ENCODE measurements at places on chromosomes 7 and 10.

GRCh38 chr10:6811153-6811552, 231.1 kb upstream of the PRKCQ start:
- no peak for DNase-seq

GRCh38 chr7:4470246-4470645, 211.8 kb upstream of the FOXK1 start:
- DNase-seq: no peak

- no peak for DNase-seq
These were observed 15.1 kb downstream of the TRUB1 start for GRCh38 chr10:114953047-114953446.

GRCh38 chr10:84243759-84244158, 1.1 kb upstream of the RGR start:
- no peak for DNase-seq

- no peak for DNase-seq
These were observed 130.3 kb downstream of the CD36 start for GRCh38 chr7:80768756-80769155.

DNA sequence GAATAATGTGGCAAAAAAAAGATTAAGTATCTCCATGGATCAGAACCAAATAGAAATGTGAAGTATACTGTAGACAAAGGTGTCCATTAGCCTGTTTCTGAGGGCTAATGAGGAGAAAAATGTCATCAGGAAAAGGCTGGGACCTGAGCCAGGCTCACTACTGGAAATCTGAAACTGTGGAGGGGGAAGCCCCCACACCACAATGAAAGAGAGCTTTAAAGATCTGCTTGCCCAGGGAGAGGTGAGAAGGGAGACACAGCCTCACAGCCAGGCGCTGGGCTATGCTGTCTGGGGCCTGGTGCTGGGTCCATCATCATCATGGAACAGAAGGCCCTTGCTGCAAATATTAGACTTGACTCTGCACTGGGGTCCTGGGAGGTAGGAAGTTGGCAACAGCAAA, 90.4 kb downstream of the OSBPL3 start:
- DNase-seq: no peak

DNA sequence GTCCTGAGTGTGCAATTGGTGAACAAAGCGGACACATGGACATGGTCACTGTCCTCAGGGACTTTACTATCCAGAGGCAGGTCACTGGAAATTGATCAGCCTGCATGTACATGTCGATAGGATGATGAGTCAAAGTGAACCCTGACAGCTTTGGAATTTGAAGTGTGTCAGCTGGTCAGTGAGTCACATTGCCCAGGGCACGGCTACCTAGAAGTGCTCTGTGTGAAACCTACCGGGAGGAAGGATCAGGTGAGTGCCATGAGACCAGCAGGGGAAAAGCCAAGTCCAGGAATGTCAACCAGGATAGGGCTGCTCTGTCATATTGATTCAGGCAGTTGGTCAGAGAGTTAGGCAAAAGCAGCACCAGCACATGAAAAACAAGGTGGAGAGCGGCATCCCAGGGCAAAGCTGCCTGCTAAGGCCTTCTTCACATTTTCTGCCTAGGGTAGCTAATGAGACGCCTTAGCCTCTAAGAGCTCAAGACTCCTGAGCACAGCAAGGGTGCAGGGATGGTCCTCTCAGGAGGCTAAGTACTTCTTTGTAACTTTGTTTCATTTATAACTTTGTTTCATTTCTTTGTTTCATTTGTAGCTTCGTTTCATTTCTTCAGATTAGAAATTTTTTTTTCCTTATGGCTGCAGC, 19.4 kb upstream of the PDCD4 start:
- no peak for DNase-seq

GRCh38 chr10:25039531-25039930, 23.1 kb downstream of the THNSL1 start:
- DNase-seq: no peak

DNA sequence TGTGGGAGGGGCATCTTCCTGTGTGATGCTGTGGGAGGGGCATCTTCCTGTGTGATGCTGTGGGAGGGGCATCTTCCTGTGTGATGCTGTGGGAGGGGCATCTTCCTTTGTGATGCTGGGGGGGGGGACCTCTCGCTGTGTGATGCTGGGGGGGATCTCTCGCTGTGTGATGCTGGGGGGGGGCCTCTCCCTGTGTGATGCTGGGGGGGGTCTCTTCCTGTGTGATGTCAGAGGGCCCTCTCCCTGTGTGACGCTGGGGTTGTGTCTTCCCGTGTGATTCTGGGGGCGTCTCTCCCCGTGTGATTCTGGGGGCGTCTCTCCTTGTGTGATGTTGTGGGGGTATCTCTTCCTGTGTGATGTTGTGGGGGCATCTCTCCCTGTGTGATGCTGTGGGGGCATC, 27.9 kb upstream of the DPYSL4 start:
- DNase-seq: no peak

GRCh38 chr7:39468808-39469374, 97.3 kb upstream of the YAE1 start:
- DNase-seq: no peak

GRCh38 chr7:107430057-107430456, 39.8 kb upstream of the GPR22 start:
- DNase-seq: no peak

- no peak for DNase-seq
These were observed 421 bp downstream of the SMURF1 start for GRCh38 chr7:99143521-99143852.

DNA sequence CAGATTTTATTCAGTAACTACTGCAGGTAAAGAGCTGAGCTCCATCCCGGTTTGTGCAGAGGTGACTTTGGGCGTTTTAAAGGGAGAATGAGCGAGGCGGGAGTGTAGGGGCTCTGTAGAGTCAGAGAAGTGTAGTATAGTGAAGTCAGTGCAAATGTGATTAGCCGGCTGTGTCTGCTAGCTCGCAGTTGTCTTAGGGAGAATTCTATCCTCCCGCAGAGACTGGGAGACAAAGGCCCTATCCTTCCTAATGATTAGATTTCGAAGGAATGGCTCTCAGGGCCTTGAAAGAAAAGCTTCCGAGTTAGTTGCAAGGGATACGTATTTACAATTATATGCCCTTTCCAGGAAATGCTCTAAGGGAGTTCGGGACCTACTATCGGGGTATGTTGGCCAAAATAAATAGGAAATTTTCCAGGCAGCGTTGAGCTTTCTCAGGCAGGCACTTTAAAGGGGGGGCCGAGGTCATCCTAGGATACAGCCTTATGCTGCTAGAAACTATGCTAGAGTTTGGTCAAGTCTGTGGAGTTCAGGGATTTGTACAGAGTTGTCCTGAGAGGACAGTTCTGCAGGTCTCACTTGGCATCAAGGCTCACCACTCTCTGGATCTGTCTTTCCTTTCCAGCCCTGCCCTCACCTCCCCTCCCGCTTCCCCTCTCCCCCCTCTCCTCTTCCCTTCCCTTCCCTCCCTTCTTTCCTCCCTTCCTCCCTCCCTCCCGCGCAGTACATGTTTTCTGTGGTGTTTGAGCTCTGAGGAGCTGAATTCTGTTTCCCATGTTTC, 825 bp downstream of the MRPL32 start:
- no peak for DNase-seq

GRCh38 chr10:78752221-78752620, 316.5 kb upstream of the ZMIZ1 start:
- no peak for DNase-seq

DNA sequence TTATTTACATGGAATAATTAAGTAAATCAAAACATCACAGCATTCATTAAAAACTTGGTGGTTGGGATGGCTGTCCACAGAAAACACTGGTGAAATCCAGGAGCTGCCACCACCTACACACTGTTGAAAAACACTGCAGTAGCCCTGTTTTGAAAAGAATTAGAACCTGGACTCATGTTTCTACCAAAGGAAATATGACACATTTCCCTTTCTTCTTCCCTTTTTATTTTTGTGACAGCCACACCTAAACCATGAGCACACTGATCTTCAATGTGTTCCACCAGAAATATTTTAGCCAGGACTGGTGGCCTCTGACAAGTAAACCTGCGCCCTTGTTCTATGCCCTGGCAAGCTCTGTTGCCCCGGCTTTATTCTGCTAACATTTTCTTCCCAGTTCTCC, 3.3 kb downstream of the TMEM140 start:
- no peak for DNase-seq

GRCh38 chr10:114662646-114663217, 4.7 kb upstream of the ABLIM1 start:
- DNase-seq: no peak

DNA sequence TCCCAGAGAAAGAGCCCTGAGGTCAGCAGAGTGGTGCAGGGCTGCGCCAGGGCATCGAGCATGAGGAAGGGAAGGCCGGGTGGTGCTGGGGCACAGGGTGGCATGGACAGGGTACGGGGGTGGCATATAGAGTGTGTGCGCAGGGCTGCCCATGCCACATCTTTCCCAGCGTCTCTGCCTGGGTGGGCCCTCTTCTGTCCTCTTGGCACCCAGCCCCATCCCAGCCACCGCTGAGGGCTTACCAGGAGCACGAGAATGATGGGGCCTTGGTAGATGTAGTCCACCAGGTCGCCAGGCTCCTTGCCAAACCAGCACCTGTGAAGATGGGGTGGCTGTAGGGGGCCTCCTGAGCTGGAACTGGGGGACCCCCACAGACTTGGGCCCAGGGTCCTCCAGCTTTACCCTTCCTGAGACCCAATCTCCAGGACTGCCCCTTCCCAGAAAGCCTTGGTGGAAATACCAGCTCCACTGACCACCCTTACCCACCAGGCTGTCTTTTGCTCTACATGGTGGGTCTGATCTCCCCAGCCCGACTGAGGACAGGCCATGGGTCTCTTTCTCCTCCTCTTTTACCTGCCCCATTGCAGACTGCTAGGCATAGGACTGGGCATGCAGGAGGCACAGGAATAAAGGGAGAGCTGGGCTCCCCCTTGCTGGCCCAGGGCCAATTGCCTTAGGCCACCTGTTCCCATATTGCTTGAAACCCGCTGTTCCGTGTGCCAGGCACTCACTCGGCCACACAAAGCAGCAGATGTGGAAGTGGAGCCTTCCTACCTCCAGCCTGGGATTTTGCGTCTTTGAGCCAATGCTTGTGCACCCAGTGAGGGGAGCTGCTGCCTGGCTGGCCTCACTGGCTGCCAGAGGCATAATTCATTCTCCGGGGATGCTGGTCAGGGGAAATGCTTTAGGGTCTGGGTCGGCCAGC, 21.7 kb downstream of the CRHR2 start:
- DNase-seq: no peak

DNA sequence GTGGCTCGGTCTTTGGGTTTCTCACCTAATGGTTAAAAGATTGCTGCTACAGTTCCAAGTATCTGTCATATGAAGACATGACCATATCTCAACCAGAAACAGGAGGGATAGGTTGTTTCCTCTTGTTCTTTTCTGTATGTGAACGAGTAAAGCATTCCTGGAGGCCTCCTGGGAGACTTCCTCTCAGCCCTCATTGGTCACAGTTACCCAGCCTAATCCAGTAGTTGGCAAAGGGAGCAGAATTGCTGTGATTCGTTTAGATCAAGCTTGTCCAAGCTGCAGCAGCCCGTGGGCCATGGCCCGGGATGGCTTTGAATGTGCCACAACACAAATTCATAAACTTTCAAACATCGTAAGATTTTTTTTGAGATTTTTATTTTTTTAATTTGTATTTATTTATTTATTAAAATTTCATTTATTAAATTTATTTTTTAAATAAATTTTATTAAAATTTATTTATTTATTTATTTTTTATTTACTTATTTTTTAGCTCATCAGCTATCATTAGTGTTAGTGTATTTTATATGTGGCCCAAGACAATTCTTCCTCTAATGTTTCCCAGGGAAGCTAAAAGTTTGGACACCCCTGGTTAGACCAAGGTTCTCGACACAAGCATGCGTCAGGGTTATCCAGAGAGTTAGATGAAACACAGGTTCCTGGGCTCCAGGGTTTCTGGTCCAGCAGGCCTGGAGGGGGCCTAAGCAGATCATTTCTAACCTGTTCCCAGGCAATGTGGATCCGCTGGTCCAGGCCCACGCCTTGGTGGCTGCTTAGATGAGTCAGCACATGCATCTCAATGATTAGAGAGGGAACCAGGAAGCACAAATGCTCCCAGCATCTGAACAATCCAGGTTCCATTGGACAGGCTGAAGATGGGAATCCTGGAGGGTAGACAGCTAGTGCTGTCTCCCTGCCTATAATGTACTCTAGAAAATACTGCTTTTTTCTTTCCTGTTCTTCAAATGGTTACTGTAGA, 25.6 kb downstream of the CDC123 start:
- DNase-seq: no peak

- no peak for DNase-seq
These were observed 7.5 kb upstream of the DRGX start for GRCh38 chr10:49403363-49403762.

- no peak for DNase-seq
These were observed 206.9 kb downstream of the EBF3 start for GRCh38 chr10:129756912-129757901.

GRCh38 chr7:92563345-92563744, 26.8 kb downstream of the FAM133B start:
- no peak for DNase-seq

DNA sequence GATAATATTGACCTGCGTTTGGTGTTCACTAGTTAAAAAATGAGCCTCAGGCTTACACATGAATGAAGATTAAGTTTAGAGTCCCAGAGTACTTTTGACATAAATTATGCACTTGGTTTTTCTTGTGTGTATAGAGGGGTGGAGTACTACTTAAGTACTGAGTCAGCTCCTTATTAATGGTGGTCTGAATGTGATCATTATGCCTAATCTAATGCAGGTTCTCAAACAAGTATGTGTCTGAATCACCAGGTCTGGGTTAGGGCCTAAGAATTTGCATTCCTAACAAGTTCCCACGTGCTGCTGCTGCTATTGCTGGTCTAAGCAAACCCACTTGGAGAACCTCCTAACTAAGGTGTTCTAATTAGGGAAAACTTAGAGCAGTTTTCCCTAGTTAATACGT, 30.7 kb upstream of the STOX1 start:
- DNase-seq: no peak

DNA sequence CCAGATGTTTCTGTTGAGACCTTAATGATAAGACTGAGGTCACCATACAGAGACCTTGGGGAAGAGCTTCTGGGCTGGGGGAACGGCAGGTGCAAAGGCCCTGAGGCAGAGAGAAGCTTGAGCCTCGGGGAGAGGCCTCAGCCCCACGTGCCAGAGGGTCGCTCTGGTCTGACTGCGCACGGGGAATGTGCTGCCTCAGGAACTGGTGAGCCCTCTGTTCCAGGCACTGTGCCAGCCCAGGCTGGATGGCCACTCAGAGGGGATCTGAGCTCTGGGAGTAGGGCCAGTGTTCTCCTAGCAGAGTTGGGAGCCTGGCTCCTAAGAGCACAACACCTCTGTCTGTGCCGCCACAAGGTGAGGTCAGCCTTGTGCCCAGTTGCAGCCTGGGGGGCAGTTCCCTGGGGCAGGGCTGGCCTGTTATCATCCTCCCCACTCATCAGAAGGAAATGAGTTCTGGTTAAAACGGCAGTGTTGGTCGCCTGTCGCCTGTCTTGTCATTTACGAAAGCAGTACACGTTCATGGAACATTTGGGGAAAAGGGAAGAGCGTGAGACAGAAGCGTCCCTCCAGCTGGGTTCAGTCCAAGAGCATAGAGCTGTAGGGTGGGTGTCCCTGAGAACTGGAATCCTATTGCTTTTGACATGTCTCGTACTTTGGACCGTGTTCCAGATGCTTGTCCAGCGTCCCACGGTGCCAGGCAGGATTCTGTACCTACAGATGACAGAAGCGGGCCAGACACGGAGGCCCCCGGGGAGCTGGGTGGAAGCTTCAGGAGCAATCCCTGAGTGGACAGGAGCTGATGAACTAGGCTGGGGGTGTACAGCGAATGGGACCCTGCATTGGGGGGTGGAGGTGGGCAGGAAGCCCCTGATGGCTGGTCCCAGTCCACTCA, 4.3 kb downstream of the TTYH3 start:
- DNase-seq: no peak

All from activated T-helper 1 cell treated with anti-CD3 and anti-CD28 coated beads, Interleukin-2, amount 50 U/mL, for 16 hours (primary cell).